ENCODE measurements at places on chromosomes 6 and 20. TPM values are rescaled to one million over a fixed set of nuclear protein-coding genes. Genes with fewer than 3 reads are reported as not detected.

ETV7 gene
- total RNA-seq: not detected

DEFB116 gene
- not detected for total RNA-seq

GSTA4 gene
- total RNA-seq: 1.7 TPM

MRPL18 gene
- total RNA-seq: 119 TPM

POPDC3 gene
- not detected for total RNA-seq

DYNLRB1 gene
- 148 TPM for total RNA-seq

GSTA3 gene
- total RNA-seq: not detected

PRR18 gene
- not detected for total RNA-seq

NFATC2 gene
- total RNA-seq: 7.9 TPM

DNA sequence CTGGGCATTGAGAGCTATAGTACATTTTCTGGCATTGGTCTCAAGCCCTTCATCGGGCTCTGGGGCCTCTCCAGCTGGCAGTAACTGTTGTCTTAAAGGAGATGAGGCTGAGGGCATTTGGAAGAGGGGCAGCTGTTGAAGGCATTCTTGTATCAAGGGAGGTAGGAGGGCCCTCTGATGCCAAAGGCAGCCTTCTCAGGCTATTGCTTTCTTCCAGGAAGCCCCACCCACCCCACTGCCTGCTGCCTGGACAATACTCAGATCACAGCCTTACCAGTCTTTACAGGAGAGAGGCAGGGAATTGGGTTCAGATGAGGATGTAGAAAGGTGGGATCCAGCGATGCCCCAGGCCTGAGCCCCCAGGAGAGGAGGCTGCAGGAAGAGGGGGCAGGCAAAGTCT lies 46.0 kb downstream of the CPXM1 start:
- DNase-seq: no peak

DNA sequence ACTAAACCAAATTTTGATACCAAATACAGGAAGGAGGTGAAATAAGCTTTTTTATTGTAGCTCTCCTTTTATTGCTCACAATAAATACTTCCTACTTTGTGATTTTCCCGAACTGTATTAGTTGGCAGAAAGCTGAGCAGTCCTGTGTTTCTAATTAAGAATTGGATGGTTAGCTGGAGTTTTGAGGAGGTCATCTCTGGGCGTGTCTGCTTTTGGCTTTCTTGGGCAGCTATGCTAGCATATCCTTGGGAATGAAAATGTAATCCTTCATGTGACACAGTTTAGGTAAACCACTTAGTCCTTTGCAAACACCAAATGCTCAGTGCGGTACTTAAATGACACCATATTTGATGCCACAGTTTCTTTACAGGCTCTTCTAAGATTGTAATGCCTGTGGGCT lies 67.5 kb downstream of the MTHFD1L start:
- DNase-seq: no peak

GRCh38 chr6:87718662-87719433 lies 16.8 kb upstream of the AKIRIN2 start:
- no peak for DNase-seq

DNA sequence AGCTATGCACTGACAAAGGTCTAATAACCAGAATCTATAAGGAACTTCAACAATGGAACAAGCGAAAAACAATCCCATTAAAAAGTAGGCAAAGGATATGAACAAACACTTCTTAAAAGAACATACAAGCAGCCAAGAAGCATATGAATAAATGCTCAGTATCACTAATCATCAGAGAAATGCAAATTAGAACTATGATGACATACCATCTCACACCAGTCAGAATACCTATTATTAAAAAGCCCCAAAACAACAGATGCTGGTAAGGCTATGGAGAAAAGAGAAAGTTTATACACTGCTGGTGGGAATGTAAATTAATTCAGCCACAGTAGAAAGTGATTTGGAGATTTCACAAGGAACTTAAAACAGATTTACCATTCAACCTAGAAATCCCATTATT lies 211.8 kb downstream of the EDN1 start:
- DNase-seq: no peak

- no peak for DNase-seq
Measured at GRCh38 chr20:19826179-19826914, 68.3 kb downstream of the RIN2 start.

DNA sequence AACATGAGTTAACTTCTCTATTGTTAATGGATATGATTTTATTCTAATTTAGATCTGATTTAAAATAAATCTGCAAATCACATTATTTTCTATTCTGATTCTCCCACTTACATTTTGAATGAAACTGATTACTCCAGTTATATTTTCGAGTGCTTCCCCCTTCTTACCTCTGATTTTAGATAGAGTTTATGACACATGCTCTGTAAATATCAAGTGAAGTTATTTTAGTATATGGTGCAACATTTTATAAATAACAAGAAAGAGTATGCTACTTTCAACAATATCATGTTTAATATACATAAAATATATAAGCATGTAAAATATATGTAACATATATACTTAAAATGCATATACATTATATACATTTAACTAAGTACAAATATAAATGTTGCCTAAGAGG lies 38.9 kb downstream of the PLCB1 start:
- DNase-seq: no peak

DNA sequence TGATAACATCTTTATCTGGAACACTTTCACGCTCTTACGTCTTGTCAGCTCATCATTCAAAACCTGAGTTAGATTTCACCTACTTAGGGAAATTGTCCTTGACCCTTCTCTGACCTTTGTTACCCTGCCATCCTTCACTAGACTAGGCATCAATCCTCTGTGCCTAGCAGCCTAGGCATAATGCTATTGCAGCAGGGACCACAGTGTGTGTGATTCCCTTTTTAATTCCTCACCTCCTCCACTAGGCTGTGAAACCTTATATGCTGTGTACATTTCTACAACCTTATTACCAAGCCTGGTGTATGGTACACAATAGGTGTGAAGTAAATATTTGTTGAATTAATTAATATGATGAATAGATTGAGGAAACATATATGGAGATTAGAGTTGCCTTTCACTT lies 66.7 kb upstream of the DEFB112 start:
- DNase-seq: no peak

DNA sequence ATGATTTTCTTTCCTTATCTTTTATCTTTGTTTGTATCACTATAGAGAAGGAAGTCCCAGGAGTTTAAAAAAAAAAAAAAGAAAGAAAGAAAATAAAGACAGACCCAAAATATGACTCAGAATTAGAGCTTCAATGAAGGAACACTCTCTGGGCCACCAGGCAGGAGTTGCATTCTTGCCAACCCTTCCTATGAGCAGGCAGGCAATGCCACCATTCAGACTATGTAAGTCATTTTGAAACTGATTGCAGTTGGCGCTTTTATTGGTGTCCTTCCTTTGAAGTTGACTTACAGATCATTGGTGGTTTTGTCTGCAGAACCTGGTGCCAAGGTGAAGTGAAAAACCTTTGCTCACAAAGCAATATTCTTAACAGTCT lies 50.3 kb downstream of the MYB start:
- no peak for DNase-seq

DNA sequence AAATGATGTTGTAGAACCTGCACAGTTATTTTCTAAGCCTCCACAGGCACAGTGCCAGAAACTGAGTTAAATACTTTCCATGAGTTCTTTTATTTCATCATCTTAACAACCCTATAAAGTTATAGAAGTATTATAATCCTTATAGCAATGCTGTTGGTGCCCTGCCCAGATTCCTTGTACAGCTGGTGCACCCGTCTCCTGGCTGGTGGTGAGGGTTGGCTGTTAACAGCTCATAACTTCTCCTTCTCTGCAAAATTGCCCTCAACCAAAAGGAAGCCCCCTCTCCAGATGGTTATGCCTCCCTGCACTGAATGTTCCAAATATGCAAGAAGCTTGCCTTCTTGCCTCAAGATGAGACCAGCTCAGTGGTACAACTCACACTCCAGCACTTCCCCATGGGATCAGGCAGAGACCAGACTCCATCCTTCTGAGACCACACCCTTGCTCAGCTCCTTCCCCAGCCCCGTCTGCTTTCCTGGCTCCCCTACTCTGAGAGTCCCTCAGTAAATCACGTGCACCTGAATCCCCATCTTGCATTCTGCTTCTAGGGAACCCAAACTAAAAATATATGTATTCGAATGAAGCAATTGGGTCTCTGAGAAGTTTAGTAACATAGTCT lies 304.4 kb upstream of the PLCB4 start:
- DNase-seq: no peak

- DNase-seq: no peak
Measured at GRCh38 chr6:166285233-166285632, 23.0 kb downstream of the PRR18 start.

- no peak for DNase-seq
Measured at GRCh38 chr20:22985239-22985778, 49.8 kb upstream of the SSTR4 start.

DNA sequence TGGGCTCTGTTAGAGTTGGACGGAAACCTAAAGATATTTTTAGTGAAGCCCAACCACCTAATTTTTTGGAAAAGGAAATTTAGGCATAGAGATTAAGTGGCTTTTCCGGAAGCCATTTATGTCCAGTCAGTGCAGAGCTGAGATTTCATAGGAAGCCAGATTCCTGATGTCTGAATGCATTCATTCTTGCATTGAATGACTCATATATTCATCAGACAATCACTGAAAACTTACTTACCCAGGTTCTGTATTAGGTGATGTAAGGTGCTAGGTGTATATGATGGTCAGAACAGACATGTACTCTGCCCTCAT lies 4.1 kb downstream of the SH3BGRL2 start:
- DNase-seq: no peak

DNA sequence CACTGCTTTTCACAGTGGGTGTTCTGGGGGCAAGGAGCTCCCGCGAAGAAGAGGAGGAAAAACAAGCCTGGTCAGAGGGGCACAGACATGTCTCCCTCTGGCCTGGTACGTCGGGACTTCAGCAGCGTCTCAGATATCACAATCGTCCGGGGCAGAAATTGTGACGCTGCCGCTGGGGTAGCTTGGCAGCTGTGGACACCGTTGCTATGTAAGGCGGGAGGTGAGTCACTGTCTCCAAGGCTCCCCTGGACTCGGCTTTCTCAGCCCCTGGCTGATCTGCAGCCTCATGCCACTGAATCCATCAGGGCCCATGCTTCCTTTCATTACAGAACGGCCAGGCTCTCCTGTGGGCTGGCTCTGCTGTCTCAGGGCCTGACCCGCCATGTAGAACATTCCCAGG lies 98.7 kb downstream of the SULF2 start:
- DNase-seq: no peak

DNA sequence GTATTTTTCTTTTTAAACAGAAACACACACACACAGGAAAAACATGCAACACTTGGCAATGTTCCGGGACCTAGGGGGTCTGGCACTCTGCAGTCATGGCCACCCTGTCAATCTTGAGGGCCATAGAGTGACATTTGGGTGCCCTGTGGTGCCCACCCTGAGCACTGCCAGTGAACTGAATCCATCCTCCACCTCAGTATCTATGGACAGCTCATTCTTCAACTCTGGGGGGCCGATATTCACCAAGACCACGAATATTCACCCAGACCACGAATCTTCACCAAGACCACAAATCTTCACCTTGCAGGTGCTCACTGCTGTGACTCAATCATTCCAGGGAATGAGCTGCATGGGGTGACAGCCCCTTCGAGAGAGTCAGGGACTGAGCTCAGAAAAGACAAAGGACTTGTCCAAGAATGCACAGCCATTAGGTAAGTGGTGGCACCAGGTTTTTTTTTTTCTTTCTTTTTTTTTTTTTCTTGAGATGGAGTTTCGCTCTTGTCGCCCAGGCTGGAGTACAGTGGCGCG lies 19.1 kb downstream of the SNAI1 start:
- no peak for DNase-seq

- no peak for DNase-seq
Measured at GRCh38 chr20:18363708-18364107, 75.4 kb downstream of the ZNF133 start.

GRCh38 chr20:8851446-8851845 lies 217.4 kb upstream of the PLCB4 start:
- DNase-seq: no peak

- no peak for DNase-seq
Measured at GRCh38 chr6:157093536-157093935, 229.8 kb downstream of the TMEM242 start.

DNA sequence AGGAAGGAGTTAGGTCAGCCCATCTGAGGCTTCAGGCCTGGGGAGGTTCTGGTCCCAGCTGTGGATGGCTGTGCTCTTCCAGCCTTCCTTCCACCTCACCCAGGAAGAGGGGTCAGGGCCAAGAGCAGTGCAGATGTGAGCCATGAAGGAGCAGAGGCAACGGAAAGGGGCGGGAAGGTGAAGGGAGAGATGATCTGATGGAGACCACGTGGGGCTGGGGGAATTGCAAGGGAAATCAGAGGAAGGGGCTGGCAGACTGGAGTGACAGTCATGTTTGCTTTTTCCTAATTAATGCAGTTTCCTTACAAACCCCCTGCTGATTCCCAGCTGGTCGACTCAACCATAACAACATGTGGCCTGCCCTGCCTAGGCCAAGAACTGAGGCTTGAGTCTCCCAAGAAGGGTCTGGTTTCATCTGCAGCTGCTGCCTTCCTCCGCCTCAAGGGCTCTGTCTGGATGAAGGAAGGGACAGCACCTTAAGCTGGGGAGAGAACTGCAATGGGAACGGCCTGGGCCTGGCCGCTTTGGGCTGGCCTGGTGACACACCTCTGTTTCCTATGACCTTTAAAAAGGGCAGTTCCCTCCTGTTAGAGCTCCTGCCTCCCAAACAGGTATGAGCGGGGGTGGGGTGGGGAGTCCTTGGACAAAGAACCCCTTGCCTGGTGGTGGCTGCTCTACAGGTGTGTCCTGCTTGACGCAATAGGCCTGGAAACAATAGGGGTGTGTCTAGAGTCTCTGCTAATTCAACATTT lies 7.8 kb upstream of the MRPS18A start:
- DNase-seq: no peak

GRCh38 chr20:50848846-50849673 lies 54.2 kb downstream of the BCAS4 start:
- no peak for DNase-seq

- no peak for DNase-seq
Measured at GRCh38 chr6:41327177-41327576, 8.2 kb upstream of the NCR2 start.

DNA sequence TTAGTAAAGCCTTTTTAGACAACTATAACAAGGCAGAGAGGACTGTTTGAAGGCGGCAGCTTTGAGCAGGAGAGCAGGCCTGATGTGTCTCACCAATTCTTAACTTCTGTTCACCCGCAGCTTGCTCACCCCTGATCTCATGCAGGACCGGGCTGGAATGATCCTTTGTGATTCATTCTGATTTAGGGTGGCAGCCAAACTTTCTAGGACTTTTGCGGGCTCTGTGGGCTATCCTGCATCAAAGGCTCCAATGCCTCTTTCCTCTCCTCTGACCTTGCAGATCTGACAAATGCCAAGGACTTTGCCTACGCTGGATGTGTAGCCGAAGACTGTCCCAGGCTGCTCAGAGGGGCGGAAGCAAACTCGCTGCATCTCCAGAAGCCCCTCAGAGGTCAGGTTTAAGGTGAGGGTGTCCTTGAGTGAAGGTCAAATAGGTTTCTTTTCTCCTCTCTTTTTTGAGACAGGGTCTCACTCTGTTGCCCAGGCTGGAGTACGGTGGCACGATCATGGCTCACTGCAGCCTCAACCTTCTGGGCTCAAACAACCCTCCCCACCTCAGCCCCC lies 72.3 kb downstream of the VEGFA start:
- DNase-seq: no peak

Data from ascending aorta (tissue), 2 donors.